Tracheal epithelial cell (primary cell): ENCODE measurements at places on chromosomes 7 and 10. TPM values are rescaled to one million over a fixed set of nuclear protein-coding genes. Genes with fewer than 3 reads are reported as not detected.

Gene LRRD1
- total RNA-seq = not detected in 2 replicates

Gene TMEM213
- not detected in 2 replicates for total RNA-seq

Gene TAF3
- total RNA-seq = 1.2 and 1.3 TPM in 2 replicates

Gene FGFBP3
- total RNA-seq = 0.24 TPM in 1 of 2 replicates, not detected in the other

Gene TSPAN33
- total RNA-seq = 3.9 and 4.0 TPM in 2 replicates

Gene CFAP70
- 0.96 and 1.3 TPM in 2 replicates for total RNA-seq

Gene ZNF92
- 3.0 and 3.9 TPM in 2 replicates for total RNA-seq

Gene HTR7
- 11.1 and 32.0 TPM in 2 replicates for total RNA-seq

Gene HOXA6
- total RNA-seq = 0.72 TPM in 1 of 2 replicates, not detected in the other

Gene UPK3BL2
- 10.0 and 17.1 TPM in 2 replicates for total RNA-seq

Gene HSPB1
- 127 and 153 TPM in 2 replicates for total RNA-seq
